SK-N-SH (cell line): ENCODE measurements at places on chromosomes 5 and 9. TPM values are rescaled to one million over a fixed set of nuclear protein-coding genes. Genes with fewer than 3 reads are reported as not detected.

SLIT3 gene
- 80.0 and 119 TPM in 2 replicates for polyA plus RNA-seq

PRRX2 gene
- polyA plus RNA-seq, result 0.83 and 0.84 TPM in 2 replicates

PCDHGA9 gene
- 0.13 and 0.16 TPM in 2 replicates for polyA plus RNA-seq

FOXD4L5 gene
- 0.03 and 0.05 TPM in 2 replicates for polyA plus RNA-seq

F12 gene
- polyA plus RNA-seq, result 3.8 and 4.3 TPM in 2 replicates

SPATA31D4 gene
- not detected in 2 replicates for polyA plus RNA-seq

KCNV2 gene
- polyA plus RNA-seq, result not detected in 2 replicates

TLX3 gene
- 3.6 and 4.7 TPM in 2 replicates for polyA plus RNA-seq

GOLGA1 gene
- 10.0 and 11.0 TPM in 2 replicates for polyA plus RNA-seq

IL9 gene
- not detected in 2 replicates for polyA plus RNA-seq

ELOVL7 gene
- polyA plus RNA-seq, result 0.05 and 0.07 TPM in 2 replicates

KIAA1191 gene
- 100 and 127 TPM in 2 replicates for polyA plus RNA-seq

SHOC1 gene
- not detected in 2 replicates for polyA plus RNA-seq

TSC1 gene
- polyA plus RNA-seq, result 18.3 and 27.6 TPM in 2 replicates

CEL gene
- polyA plus RNA-seq, result 0.75 and 0.87 TPM in 2 replicates

THBS4 gene
- polyA plus RNA-seq, result 0.58 and 1.1 TPM in 2 replicates

OSTF1 gene
- polyA plus RNA-seq, result 9.5 and 12.2 TPM in 2 replicates

OR1L8 gene
- polyA plus RNA-seq, result 0.05 and 0.07 TPM in 2 replicates

SLC45A2 gene
- 0.02 TPM in 1 of 2 replicates, not detected in the other for polyA plus RNA-seq

ERAP2 gene
- polyA plus RNA-seq, result 13.2 and 14.3 TPM in 2 replicates

KIF20A gene
- 16.0 and 17.4 TPM in 2 replicates for polyA plus RNA-seq

DNM1 gene
- 31.0 and 35.7 TPM in 2 replicates for polyA plus RNA-seq

SLC46A2 gene
- not detected in 2 replicates for polyA plus RNA-seq

TAF1L gene
- polyA plus RNA-seq, result 0.02 TPM in 1 of 2 replicates, not detected in the other
